Progenitor cell of endocrine pancreas (in vitro differentiated cells): ENCODE measurements at places on chromosomes 4 and X. TPM values are rescaled to one million over a fixed set of nuclear protein-coding genes. Genes with fewer than 3 reads are reported as not detected.

DNA sequence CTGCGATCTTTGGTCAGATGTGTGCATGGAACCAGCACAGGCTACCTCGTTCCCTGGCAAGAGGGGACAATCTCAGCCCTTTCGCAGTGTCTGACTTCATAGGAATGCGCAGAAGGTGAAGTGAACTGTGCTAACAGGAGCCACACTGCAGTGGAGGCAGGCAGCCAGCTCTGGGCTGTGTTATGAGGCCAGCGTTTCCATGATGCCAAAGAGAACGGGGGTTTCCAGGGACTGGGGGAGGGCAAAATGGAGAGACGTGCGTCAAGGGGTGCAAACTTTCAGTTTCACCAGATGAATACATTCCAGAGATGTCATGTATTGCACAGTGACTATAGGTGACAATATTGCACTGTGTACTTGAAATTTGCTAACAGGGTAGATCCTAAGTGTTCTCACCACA is 30.4 kb downstream of the CLDN34 start:
- DNase-seq: no peak

The SNX25 gene
- 13.3 and 13.9 TPM in 2 replicates for total RNA-seq

DNA sequence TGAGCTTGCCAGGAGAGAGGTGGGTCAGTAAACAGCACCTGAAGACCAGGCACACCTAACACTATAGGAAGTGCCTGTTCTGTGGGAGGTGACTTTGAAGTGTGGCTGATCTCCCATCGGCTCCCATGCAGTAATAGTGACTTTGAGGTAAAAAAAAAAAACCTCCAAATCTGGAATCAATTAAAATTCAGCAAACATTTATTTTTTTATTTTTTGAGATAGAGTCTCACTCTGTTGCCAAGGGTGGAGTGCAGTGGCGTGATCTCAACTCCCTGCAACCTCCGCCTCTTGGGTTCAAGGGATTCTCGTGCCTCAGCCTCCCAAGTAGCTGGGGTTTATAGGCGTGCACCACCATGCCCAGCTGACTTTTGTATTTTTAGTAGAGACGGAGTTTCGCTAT is 32.4 kb downstream of the ARHGAP10 start:
- no peak for DNase-seq

GRCh38 chrX:24513416-24513815 is 48.3 kb downstream of the PDK3 start:
- DNase-seq: no peak

The CDK16 gene
- 236 and 253 TPM in 2 replicates for total RNA-seq

- DNase-seq: peak; percentile 24
Measured at GRCh38 chr4:152937336-152938236, 1.5 kb downstream of the FHDC1 start.

GRCh38 chr4:156961196-156962057 is 10.2 kb downstream of the PDGFC start:
- DNase-seq: no peak

The RNF150 gene
- 20.0 and 23.1 TPM in 2 replicates for total RNA-seq

- DNase-seq: no peak
Measured at GRCh38 chrX:24993879-24994278, 21.9 kb downstream of the ARX start.

- DNase-seq: peak; percentile 44
Measured at GRCh38 chr4:107825072-107825824, 516 bp downstream of the SGMS2 start.

GRCh38 chr4:41665636-41666207 is 82.8 kb downstream of the PHOX2B start:
- no peak for DNase-seq

DNA sequence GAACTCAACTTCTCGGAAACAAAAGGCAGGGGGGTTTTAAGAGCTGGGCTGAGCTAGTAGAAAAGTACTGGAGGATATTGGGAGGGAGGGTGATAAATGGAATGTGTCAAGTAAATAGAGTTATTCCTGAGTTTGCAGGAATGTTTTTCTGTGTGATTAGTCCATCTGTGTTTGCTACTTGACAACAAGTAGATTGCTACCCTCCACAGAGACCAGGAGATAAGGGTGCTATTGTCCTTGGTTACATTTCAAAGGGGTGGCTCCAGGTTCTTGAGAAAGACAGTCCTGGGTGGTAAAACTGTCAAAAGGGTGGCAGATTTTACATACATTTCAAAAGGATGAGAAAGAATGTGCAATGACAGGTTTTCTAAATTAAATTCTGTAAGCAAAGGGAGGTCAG is 181.2 kb upstream of the PPP3CA start:
- DNase-seq: no peak

DNA sequence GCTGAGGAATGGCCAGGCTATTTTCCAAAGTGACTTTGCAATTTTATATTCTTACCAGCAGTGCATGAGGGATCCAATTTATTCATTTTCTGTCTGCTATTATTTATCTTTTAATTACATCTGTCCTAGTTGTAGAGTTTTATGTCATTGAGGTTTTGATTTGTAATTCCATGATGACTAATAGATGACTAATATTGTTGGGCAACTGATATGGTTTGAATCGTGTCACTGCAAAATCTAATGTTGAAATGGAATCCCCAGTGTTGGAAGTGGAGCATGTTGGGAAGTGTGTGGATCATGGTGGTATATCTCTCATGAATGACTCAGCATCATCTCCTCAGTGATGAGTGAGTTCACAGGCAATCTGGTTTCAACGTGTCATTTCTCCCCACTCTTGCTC is 201.5 kb downstream of the TBX22 start:
- no peak for DNase-seq

- no peak for DNase-seq
Measured at GRCh38 chr4:41933997-41934503, 1.2 kb upstream of the TMEM33 start.

The SPANXA1 gene
- not detected in 2 replicates for total RNA-seq

GRCh38 chr4:8585721-8586212 is 5.6 kb downstream of the GPR78 start:
- no peak for DNase-seq

GRCh38 chrX:38061335-38061734 is 55.0 kb downstream of the SYTL5 start:
- no peak for DNase-seq

DNA sequence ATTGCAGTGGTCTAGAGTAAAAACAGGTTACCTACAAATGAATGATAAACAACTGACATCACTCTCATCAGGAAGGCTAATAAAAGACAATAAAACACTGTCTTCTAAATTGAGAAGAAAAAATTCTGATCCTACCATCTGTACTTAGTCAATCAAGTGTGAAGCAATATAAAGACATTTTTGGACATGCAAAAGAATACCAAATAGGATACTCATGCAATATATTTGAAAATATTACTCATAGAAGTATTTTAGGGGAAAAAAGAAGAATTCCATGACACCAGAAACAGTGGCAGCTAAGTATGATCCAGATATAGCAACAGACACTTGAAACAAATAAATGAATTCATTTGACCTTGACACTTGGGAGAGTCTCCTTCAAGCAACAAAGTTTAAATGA is 63.8 kb upstream of the FAM120C start:
- no peak for DNase-seq

DNA sequence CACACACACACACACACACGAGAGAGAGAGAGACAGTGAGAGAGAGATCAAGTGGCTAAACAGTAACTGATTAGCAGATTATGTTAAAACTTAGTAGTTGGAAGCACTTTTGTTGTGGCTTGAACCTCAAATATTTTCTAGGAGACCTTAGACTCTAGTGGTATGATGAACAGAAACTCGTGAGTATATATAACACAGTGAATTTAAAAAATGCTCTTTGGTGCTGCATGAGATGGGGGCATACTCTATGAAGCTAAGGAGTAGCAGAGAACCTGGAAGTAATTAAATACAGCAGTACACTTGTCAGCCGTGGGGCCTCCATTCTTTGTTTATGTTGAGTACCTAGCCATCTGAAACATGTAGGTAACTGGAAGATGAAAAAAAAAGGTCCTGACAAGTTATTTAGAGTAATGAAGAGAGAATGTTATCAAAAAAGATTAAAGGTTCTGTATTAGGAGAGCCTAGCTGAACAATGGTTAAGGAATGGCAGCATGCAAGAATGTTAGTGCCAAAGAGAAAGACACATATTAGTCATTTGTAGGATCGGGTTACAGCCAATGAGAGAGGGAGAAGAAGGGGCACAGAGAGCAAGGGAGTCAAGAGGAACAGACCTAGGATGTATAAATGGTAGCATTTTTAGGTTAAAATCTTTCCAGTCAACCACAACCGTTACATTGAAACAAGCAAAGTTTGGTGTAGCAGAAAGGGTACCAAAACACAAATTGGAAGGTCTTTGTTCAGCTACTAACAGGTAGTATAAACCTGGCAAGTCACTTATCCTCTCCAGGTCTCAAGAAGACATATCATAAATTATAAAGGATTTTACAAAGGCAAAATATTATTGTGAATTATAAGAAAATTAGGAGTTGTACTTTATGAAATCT is 316.7 kb upstream of the DIPK2B start:
- no peak for DNase-seq

DNA sequence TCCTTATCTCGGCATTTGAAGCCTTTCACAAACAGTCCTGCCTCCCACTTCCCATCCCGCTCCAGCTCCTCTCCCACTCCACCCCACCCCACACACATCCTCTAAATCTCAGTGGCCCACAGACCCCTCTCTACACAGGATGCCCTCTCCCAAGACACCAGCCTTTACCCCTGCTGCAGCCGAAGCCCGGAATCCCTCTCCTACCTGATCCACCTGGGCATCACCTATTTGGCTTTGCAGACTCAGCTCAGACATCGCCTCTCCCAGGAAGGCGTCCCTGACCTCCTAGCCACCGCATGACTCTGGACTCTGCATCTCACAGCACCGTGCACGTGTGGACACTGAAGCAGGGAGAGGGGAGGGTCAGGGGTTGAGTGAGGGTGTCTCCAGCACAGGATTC is 11.5 kb downstream of the PPP2R2C start:
- DNase-seq: no peak

The PABPC1L2A gene
- total RNA-seq: not detected in 2 replicates

DNA sequence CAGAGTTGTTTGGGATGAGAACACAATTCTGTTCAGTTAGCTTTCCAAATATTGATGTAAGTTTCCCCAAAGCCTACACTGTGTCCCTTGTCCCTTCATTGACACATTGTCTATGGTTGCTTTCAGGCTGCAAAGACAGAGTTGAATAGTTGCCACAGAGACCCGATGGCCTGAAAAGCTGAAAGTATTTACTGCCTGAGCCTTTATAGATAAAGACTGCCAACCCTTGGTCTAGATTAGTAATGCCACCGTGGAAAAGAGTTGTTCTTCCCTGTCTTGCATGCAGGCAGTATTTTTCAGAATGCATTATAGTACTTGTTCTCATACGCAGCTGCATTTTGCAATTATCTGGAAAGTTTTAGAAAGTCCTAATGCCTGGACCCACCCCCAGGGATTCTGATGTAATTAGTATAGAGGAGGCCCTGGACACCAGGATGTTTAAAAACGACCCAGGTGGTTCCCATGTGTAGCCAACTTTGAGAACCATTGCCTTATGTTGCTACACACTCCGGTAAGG is 180.8 kb downstream of the FRMPD4 start:
- no peak for DNase-seq

DNA sequence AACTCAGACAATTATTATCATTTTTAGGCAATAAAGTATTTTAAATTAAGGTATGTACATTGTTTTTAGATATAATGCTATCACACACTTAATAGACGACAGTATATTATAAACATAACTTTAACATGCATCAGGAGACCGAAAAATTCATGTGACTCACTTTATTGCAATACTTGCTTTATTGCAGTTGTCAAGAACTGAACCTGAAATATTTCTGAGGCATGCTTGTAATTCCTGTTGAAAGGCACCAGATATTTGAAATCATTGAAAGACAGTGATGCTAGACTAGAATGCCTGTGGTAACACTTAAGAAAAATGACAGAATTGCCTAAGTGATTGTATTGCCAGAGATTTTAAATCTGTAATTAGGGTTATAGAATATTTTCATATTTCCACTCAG is 175.6 kb upstream of the MAGEB2 start:
- DNase-seq: no peak
